ENCODE measurements at places on chromosomes 4 and X. TPM values are rescaled to one million over a fixed set of nuclear protein-coding genes. Genes with fewer than 3 reads are reported as not detected.

- DNase-seq = no peak
Measured at GRCh38 chr4:48664938-48665337, 115.1 kb downstream of the FRYL start.

DNA sequence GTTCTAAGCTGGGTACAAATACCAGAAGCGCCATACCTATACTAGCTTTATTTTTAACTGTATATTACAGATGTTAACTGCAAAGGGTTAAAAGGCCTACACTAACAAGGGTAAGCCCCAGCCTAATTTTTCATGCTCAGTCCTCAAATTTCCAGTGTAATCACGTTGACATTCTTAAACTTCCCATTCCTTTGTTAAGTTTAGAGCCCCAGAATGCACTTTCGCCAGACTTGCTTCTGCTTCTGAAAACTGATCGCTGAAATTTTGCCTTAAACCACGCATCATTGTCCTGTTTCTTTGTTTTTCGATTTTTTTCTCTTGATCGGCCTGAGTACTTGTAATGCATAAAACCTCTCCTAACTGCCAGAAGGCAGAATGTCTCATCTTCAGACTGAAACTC is 2141.9 kb upstream of the AGA start:
- DNase-seq = no peak

GRCh38 chrX:41686788-41687187 is 2.0 kb upstream of the GPR34 start:
- no peak for DNase-seq

- peak; percentile 90 for DNase-seq
Measured at GRCh38 chr4:184514121-184514988, 40.0 kb upstream of the IRF2 start.

DNA sequence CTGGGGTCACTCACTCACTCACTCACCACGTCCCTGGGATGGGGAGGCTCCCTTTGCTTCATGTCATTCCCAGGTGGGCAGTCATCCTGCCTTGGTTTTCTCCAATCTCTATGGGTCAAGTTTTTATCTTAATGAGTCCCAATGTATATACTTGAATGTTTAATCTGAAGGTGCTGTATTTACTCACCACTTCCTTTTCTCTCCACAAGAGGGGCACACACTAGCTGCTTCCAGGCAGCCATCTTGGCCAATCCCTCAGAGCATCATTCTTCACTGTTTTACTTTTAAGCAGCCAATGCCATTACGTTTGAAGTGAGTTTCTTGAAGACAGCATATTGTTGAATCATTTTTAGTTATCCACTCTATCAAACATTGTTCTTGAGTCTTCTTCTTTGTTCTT is 153.4 kb upstream of the ARSJ start:
- no peak for DNase-seq

DNA sequence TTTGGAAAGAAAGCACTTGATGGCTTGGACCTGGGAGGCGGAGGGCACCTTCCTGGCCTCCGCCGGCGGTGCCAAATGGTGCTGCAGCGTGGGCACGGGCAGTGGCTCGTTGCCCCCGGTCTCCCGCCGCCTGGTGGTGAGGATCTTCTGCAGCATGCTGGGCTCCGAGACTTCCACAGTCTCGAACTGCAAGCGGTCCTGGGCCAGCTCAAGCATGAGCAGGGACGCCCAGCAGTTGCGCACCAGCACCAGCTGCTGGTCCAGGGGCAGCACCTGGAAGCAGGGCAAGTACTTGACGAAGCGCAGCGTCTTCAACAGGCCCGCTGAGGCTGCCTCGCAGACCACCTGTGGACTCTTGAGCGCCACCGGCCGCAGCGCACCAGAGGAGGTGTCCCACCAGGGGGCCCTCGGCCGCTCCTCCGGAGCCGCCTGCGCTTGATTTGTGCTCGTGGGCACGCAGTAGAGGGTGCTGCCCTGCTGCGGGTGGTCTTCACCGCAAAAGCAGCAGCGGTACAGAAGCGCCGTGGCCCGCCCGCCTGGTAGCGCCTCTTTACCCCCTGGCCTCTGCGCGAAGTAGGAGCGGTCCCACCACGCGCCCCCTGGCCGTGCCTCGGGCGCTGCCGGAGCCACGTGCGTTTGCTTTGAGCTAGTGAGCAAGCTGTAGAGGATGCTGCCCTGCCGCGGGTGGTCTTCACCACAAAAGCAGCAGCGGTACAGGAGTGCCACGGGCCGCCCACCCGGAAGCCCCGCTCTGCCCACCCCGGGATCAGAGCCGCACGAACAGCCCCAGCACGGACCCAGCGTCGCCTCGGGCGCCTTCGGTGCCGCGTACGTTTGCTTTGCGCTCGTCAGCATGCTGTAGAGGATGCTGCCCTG is 689 bp downstream of the NR0B1 start:
- no peak for DNase-seq

- DNase-seq = no peak
Measured at GRCh38 chrX:153689654-153690465, 2.1 kb downstream of the SLC6A8 start.

DNA sequence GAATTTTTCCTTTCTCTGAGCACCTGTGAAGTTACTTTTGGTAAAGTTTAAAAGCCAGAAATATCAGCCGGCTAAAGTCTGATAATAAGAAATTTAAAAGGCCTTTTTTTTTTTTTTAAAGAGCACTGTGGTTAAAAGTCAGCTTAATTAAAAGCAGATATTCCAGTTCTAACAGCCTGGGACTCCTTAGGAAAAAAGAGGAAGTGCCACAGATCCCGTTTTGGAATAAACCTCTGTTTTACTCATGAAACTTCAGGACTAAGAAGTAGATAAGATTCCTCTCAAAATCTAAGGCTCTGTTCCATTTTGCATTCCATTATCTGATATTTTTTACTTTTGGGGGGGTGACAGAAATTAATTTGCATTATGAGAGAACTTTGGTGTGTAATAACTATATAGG is 37.8 kb downstream of the ABCB7 start:
- no peak for DNase-seq

- no peak for DNase-seq
Measured at GRCh38 chr4:169050284-169050683, 40.2 kb upstream of the CBR4 start.

- DNase-seq = peak; percentile 57
Measured at GRCh38 chrX:132612821-132613564, 124.2 kb upstream of the MBNL3 start.

DNA sequence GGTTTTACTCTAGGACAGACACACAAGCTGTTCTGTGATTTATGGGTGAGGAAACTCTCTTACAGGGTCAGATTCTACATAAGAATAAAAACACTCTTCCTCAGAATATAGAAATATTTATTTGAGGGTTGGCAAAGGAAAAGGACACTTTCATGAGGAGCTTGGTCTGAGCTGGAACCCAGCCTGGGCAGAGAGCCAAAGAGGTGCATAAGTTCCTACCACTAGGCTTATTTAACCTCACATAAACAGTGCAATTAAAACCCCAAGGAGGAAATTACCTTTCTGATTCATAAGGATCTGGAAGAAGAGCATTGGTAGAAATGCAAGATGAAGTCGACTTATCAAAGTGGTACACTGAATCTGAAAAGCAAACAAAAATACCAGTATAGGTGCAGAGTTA is 32.9 kb downstream of the SETD7 start:
- no peak for DNase-seq

DNA sequence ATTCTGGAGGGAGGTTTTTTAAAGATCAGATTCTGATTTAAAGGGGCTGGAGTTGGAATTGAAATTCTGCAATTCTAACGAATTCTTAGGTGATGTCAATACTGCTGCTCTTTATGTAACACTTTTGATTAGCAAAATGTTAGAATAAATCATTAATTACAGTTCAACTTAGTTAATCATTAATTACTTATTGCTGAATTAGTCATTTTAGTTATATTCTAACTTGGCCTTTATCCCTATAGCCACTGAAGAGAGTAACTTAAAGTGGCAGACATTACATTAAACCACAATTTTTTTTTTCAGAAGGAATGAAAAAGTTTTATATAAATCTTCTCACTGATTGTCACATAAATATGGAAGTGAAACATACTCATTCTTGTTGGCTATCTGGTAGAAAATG is 206.6 kb upstream of the ITM2A start:
- DNase-seq = no peak

GRCh38 chr4:151304755-151305154 is 20.6 kb downstream of the SH3D19 start:
- DNase-seq = no peak

DNA sequence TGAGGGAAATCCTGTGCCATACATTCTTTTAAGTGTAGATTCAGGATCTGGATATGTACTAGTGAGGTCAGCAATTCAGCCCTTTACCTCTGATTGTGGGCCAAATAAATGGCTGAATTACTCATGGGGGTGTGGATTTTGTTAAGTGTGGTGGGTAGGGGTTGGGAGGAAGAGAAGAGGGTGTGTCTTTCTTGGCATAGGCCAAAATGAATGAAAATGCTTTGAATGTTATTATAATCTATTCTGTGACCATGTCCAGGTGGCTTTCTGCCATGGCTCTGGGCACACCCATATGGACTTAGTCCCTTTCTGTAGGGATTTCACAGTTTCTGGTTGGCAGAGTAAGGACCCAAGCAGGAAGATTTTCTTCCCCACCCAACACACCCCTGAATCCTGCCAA is 244.3 kb downstream of the CBR4 start:
- no peak for DNase-seq

- DNase-seq = no peak
Measured at GRCh38 chr4:75071317-75071716, 138.4 kb downstream of the PARM1 start.

GRCh38 chrX:38211891-38212635 is 8.6 kb downstream of the SRPX start:
- DNase-seq = no peak

- peak; percentile 86 for DNase-seq
Measured at GRCh38 chrX:65667503-65668376, at the start of gene MSN. Gene MSN (plus strand): TSS chrX:65667654. CDS start chrX:65667842, 188 bp downstream.

DNA sequence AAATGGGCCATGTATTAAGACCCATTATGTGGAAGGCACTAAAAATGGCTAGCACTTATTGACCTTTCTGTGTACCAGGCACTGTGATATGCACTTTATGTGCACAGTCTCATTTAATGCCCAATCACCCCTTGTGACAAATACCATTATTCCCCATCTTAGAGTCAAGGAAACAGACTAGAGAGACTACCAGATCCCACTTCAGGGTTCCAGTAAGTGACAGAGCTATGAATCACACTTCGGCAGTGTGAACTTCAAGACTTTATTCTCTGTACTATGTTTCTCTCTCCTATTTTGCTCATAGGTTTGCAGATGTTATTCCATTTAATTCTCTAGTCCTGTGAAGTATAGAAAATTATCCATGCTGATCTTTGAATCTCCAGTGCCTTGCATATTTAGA is 107.0 kb downstream of the NFKB1 start:
- no peak for DNase-seq

GRCh38 chr4:85925071-85925470 is 434.8 kb downstream of the MAPK10 start:
- DNase-seq = no peak

GRCh38 chr4:80614319-80614718 is 278.8 kb downstream of the CFAP299 start:
- no peak for DNase-seq

DNA sequence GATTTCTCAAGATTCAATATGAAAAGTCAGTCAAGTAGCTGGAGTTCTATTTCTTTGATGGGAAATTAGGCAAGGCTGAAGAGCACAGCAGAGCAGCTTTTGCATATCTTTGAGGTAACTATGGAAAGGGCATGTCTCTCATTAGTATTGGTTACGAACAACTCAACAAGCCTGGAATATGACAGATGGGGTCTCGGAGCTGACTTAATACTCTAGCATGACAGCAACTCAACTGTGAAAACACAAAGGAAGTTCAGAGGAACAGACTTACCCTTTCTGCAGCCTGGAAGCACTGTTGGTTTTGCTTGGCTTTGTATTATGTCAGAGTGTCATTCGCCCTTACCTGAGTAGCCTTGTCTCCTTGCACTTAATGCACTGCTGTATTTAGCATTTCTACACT is 79.9 kb upstream of the AADAT start:
- DNase-seq = no peak

DNA sequence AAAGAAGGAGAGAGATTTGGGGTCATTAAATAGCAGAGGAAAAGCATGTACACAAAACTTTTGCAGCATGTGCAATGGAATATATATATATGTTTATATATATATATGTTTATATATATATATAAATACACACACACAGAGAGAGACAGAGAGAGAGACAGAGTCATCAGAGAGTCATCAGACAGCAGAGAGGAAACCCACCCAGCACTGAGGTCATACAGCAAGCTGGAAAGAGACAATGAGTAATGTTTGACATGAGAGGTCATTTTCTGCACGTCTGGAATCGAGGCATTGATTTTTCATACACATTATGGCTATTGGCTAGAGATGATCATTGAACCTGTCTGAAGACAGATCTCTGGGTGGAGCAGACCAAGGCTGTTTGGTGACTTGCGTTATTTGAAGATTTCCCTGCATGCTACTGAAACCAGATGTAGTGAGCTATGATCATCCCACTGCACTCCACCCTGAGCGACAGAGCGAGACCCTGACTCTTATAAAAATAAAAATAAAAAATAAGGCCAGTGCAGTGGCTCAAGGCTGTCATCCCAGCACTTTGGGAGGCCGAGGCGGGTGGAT is 48.8 kb upstream of the SHOX start:
- DNase-seq = no peak

GRCh38 chrX:31563792-31564191 is 492.0 kb upstream of the FTHL17 start:
- DNase-seq = no peak

The PABPC5 gene
- total RNA-seq = not detected

The AWAT2 gene
- not detected for total RNA-seq

The ODAPH gene
- not detected for total RNA-seq

The GUCY1A1 gene
- total RNA-seq = not detected

The HPSE gene
- total RNA-seq = 16.5 TPM

The PRDM8 gene
- total RNA-seq = 3.0 TPM

The SLC25A5 gene
- 652 TPM for total RNA-seq

The P2RY8 gene
- 30.2 TPM for total RNA-seq

The ZNF157 gene
- total RNA-seq = 0.53 TPM

The GIMD1 gene
- total RNA-seq = not detected

The STATH gene
- not detected for total RNA-seq

The SMIM10 gene
- 0.34 TPM for total RNA-seq

The TMEM185A gene
- 12.7 TPM for total RNA-seq

The PTPN13 gene
- 3.2 TPM for total RNA-seq

The GRXCR1 gene
- not detected for total RNA-seq

The ABHD18 gene
- 17.3 TPM for total RNA-seq

The TMEM271 gene
- total RNA-seq = not detected
